SIG-M5 (cell line): ENCODE measurements at places on chromosomes 3 and 15.

- DNase-seq, result no peak
Measured at GRCh38 chr15:33375236-33375635, 64.5 kb downstream of the RYR3 start.

DNA sequence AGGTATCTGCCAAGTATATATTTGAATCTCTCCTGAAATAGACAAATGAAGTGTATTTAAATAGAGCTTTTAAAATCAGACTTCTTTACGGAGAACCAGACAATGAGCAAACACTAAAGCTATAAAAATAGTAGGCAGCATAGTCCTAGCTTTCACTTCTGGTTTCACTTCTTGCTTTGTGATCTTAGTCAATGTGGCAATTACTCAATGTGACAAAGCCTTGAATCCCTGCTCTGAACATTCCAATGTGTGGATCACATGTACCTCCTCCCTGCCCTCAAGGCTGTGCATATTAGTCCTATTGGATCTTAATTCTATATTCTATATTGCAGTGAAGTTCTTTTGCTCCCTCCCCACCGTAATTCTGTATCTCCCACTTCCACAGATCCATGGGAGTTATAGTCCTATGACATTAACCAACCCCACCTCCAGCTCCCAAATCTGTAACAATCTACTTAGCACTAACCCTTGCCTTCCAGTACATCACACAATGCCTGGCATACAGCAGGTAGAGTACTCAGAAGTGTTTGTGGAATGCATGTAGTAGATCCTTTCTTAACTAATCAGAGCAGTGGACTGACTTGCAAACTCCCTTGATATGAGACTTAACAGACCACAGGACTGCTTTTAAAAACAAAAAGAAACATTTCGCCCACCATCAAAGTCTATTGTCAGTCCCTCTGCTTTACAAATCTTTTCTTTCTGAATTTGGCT is 24.3 kb upstream of the CP start:
- peak; percentile 6 for DNase-seq

- DNase-seq, result no peak
Measured at GRCh38 chr3:184759666-184760200, 47.9 kb upstream of the MAGEF1 start.

DNA sequence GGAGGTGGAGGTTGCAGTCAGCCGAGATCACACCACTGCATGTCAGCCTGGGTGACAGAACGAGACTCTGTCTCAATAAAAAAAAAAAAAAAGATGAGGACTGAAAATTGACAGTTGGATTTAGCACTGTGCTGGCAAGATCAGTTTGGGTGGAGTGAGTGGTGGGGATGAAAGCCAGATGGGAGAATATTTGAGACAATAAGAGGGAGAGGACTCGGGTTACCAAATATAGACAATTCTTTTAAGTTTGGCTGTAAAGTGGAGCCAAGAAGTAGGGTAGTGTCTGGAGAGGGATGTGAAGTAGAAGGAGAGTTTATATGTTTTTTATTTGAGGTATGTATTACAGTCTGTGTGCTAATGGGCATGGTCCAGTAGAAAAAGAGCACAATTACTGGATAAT is 20.4 kb downstream of the TMOD3 start:
- DNase-seq, result no peak

DNA sequence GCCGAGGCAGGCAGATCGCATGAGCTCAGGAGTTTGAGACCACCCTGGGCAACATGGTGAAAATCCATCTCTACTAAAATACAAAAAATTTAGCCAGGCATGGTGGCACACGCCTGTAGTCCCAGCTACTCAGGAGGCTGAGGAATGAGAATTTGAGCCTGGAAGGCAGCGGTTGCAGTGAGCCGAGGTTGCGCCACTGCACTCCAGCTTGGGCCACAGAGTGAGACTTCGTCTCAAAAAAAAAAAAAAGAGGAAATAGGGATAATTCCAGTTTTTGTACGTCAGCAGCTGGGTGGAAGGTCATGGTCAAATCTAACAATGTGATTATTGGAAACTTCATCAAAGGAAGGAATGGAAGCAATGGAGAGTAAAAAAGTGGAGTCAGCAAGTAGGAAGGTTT is 3.1 kb downstream of the CMC1 start:
- DNase-seq, result no peak

DNA sequence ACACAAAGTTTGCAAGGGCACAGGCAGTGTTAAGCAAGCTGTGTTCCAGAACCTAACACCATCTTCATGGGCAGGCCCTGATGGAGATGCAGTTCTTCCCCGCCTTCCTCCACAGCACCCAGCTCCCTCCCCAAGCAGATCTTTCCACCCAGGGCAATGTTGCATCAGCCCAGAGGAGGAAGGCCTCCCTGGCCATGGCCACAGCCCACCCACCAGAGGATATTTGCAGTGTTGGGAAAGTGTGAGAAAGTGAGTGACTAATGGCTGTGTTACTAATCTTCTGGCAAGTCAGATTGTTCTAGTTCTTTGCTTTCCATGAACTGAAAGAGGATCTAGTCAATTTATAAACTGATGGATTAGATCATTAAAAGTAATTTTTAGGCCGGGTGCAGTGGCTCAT is 42.0 kb upstream of the ATP10A start:
- DNase-seq, result no peak

DNA sequence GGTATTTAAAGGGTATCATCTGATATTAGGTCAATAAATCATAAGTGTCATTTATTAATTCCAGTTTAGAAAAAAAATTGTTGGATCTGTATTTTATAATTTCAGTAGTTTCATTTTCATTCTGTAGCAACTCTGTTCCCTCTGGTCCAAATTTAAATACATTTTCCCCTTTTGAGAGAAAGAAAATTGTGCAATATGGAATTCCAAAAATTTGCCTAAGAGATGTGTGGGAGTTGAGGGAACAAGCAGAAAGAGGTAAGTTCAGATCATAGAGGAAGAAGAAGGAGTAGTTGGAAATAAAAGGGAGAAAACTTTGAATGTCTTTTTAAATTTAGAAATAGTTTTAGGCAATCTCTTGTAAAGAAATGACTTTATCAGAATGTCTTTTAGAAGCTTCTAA is 48.9 kb upstream of the MME start:
- DNase-seq, result no peak

GRCh38 chr3:111947231-111947630 is 31.6 kb upstream of the ABHD10 start:
- no peak for DNase-seq

GRCh38 chr3:173976281-173976680 is 578.7 kb downstream of the NLGN1 start:
- DNase-seq, result no peak

GRCh38 chr3:156304406-156304805 is 184.0 kb downstream of the KCNAB1 start:
- no peak for DNase-seq

DNA sequence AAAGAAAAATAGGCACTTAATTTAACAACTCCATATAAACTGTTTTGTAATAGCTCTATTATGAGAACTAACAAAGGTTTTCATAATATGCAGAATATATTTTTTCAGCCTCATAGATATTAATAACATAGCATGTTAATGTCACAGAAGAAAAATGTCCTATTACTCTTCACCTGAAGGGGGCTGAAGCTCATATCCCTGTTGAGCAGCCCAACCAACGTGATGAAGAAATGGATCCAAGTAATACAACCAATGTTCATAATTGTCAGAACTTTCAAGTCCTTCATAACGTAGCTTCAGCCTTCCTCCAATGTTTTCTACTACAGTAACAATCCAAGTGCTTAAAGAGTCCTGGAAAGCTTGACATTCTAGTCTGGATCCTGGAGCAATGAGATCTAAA is 34.5 kb upstream of the STIMATE start:
- DNase-seq, result no peak

GRCh38 chr15:78931439-78932257 is 13.2 kb downstream of the CTSH start:
- DNase-seq, result no peak

- DNase-seq, result no peak
Measured at GRCh38 chr3:53705774-53706173, 140.4 kb downstream of the CHDH start.
